Kidney tubule cell (primary cell): ENCODE measurements at places on chromosomes 7 and 10.

GRCh38 chr10:21732067-21732772, 198.2 kb downstream of the MLLT10 start:
- DNase-seq, result peak; percentile 65

DNA sequence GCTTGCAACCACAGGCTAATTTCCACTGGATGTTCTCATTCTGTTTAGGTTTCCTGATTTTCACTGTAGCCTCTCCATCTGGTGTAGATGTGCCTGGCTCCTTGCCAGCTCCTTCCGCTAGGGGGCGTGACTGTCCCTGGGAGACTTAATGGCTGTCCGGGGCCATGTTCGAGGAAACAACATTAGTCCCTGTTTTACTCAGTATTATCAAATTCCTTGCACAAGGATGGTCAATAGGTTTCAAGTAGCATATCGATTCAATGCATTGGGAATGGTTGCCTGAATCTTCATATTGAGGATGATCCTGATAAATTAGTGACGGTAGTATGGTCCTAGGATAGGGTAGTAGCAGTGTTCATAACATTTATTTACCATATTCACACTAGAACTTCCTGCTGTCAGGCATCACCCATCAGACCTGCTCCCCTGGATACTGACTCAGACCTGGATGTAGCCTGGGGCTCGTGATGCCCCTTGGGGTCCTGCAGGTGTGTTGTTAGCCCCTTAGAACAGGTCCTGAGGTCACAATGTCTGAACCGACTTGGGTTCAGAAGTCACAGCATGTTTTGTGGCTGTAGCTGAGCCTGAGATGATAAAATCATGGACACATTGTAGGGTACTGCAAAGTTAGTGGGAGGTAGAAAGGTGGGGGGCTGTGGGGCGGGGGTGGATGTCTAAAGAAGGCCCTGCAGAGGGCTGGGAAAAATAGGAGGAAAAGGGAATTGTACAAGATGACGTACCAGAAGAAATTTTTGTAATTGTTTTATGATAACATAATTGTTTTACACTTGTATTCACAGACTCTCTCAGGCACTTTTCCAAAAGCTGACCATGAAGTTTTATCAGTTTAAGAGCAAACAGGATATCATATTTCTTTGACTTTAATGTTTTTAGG, 8.9 kb upstream of the EXOC6 start:
- DNase-seq, result peak; percentile 29

GRCh38 chr7:121167971-121168370, 160.8 kb upstream of the WNT16 start:
- DNase-seq, result peak; percentile 15

DNA sequence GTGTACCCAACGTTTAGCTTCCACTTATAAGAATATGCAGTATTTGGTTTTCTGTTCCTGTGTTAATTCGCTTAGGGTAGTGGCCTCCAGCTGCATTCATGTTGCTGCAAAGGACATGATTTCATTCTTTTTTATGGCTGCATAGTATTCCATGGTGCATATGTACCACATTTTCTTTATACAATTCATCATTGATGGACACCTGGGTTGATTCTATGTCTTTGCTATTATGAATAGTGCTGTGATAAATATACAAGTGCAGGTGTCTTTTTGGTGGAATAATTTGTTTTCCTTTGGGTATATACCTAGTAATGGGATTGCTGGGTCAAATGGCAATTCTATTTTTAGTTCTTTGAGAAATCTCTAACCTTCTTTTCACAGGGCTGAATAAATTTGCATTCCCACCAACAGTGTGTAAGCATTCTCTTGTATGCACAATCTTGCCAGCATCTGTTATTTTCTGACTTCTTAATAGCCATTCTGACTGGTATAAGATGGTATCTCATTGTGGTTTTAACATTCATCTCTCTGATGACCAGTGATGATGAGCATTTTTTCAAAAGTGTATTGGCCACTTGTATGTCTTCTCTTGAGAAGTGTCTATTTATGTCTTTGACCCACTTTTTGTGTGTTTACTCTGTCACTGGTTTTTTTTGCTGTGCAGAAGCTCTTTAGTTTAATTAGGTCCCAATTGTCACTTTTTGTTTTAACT, 72.5 kb upstream of the CC2D2B start:
- no peak for DNase-seq

DNA sequence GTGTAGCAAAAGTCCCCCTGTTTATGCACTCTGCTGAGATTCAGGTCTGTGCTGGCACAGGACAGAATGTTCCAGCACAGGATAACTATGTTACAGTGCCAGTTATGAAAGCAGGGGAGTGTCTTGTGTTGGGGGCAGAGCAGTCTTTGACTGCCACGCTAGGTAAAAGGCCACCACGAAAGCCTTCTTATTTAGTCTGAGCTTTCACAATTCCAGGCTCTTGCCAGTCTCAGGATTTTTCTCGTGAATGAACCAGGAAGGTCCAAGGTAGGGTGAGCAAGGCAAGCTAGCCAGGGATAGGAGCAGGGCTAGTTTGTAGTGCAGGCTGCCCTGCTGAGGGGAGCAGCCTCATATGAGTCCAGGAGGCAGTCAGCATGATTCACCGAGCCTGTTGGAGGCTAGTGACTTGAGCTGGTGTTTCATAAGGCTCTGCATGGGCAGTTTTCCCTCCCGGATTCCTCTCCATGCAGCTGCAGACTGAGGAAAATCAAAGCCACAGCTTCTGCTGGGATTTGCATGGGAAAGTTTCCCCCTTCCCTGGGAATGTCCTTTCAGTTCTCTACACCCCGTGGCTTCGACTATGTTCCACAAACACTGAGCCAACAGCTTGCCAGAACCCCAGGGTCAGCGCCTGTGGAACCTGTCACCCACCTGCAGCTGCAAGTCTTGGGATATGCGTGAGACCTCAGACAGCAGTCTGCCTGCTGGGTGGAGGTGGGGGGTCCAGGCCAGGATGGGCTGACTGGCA, 112.3 kb downstream of the JCAD start:
- DNase-seq, result peak; percentile 95

DNA sequence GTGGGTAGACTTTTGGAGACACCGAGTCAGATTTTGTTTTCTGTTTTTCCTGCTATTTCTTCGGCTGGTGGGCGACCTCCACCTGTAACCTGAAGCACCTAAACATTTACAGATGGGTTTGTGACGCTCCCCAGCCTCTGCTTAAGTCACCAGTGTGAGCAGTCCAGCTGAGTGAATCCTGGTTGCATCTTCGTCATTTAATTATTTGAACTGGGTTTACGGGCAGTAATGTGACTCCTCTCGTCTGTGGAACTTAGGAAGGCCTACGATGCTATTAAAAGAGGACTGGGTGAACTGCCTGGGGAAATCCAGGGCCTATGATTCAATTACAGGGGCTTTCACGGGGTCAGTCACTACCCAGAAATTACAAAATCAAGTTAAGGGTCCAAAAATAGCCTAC, 52.5 kb downstream of the WNT2 start:
- DNase-seq, result peak; percentile 15

DNA sequence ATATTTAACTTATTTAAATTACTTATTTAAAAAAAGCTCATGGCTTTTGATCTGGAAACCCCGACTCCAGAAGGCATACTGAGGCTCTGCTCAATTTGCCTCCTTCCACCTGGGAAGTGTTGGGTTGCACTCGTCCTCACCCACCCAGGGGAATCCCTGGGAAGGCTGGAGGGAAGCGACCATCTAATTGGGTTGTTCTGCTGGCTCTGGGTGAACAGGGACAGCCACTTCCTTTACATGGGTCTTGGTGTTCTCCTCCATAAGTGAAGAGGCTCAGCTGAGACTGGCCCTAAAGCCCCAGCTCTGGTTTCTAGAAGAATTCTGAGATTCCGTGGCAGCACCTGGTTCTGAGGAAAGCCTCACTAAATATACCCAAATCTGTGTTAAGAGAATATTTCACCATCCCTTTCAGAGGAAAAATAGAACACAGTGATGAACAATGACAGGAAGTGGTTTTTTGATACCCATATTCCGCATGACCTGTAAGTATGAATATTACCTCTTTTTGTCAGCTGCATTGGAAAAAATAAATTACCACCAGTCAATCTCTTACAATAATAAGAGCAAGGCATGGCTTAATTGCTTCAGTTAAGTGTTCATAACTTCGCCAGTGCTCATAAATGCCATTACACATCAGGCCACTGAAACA, 131.1 kb upstream of the SHH start:
- no peak for DNase-seq

DNA sequence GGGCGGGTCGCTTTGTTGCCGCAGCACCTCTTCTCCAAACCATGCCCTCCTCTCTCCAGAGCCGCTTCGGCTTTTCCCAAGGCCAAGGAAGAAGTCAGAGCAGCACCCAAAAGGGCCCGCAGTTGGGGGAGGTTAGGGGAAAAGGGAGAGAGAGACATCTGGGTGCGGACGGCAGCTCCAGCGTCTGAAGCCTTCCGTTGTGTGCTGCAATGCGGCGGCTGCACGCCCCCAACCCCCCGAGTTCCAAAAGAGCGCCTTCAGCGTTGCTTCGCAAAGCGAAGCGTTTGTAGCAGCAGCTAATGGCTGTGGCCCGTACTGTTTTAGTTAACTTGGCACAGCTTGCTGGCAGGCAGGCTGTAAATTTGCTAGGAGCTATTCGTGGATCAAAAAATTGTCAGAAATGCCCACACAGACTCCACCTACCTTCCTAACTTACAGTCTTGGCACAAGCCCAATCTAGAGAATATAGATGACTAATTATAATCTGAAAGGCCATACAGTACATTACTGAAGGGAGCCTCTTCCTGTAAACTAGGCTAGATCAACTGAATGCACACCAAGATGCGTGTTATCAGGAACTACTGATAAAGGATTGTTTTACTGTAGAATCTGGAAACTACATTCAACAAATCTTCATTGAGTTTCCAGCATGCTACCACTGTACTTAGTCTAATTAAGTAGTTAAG, 1.1 kb upstream of the KBTBD2 start:
- DNase-seq, result peak; percentile 53

GRCh38 chr7:33111614-33112013, 2.4 kb upstream of the RP9 start:
- no peak for DNase-seq

DNA sequence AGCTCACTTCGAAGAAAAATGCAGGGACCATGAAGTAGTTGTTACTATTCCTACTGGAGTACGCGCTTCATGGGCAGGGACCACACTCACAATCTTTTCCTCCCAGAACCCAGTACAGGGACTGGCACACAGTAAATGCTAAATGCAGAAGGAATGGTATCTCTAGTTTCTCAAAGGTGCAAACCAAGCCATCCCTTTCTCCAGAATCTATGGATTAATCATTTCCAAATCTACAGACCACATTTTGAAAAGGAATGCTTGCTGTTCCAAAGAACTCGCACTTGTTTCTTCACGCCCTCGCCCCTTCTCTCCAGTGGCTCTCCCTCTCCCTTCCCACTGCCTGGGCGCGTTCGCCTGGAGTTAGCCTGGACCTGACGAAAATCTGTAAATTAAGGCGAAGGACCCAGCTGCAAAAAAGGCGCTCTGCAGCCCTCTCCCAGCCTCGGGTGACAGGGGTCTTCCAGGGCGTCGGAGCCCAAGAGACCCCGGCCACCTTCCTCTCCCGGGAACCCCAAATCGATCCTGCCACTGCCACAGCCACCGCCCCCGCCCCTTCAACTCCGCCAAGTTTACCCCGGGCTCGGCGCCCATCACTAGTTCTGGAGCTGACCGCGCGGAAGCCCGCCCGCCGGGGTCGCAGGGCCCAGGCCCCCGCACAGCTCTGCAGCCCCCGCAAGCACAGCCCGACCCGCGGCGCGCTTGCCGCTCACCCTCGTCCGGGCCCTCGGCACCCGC, 527 bp downstream of the PDIA4 start:
- peak; percentile 37 for DNase-seq

DNA sequence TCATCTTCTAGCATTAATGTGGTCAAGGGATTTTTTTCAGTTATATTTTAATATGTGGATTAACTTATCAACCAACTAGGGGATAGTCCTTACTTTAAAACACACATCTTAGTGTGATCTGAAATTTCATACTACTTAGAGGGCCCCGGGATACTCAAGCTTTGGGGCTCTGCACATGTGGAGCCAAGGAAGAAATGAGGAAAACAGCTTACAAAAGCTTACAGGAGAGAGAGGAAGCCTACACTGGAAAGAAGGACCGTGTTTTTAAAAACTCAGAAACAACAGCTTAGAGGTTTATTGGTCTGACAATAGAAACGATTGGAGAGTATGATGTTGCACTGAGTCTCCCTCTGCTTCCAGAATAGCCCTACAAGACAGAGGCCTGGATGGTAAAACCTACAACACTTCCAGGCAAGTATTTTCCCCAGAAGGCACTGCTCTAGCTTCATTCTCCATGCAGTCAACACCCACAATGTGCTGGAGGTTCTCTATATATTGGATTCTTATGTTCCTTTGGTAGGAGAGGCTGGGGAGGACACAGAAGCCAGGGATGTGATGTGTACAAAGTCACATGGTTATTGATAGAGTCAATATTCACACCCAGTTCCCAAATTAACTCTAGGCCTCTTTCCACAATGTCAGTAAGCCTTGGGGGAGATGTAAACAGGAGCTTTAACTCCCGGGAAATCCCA, 47.3 kb downstream of the JCAD start:
- no peak for DNase-seq

- peak; percentile 37 for DNase-seq
Measured at GRCh38 chr7:54811041-54811845, 52.2 kb upstream of the SEC61G start.

GRCh38 chr7:97116308-97116707, 1.2 kb upstream of the SDHAF3 start:
- no peak for DNase-seq

DNA sequence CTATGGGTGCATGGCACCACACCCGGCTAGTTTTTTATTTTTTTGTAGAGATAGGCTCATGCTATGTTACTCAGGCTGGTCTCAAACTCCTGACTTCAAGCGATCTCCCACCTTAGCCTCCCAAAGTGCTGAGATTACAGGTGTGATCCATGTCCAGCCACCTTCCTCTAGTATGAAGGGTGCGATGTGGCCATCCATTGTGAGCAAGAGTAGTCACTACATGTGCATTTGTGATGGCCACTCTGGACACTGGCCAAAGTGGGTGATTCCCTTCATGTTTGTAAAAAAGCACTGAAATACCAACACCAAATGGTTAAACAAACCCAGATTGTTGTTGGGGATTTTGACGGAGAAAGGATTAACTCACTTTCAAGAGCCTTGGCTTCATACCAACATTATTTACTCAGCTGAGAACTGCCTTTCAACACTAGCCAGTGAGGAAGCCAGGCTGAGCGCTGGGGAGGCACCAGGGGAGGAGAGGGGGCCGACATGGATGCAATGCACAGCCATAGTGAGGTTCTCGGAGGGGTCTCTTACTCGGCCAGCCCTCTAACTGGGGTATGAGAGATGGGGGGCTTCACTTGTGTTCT, 198.1 kb upstream of the LYZL2 start:
- no peak for DNase-seq

GRCh38 chr7:2638224-2638991, 6.6 kb downstream of the TTYH3 start:
- DNase-seq, result peak; percentile 56
